ENCODE measurements at places on chromosomes 3 and 15.

DNA sequence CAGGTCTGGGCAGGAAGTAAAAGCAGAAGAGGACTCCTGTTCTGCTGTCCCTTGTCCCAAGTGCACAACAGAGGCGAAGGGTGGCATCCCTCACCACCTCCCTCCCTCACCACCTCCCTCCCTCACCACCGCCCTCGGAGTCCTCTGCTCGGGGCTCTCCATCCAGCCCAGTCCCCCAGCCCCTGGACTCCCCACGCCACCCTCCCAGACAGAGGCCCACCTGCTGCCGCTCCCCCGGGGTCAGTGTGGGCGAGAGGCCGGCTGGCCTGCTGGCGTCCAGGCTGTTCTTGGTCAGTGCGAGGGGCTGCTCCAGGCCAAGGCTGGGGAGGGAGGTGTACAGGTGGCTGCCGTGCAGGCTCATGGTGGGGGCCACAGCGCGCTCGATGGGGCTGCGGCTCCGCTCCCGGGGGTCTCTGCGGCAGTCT is 79.1 kb downstream of the VGLL4 start:
- no peak for DNase-seq

- no peak for DNase-seq
Observed at GRCh38 chr3:37511463-37511920, 337.1 kb upstream of the LRRFIP2 start.

DNA sequence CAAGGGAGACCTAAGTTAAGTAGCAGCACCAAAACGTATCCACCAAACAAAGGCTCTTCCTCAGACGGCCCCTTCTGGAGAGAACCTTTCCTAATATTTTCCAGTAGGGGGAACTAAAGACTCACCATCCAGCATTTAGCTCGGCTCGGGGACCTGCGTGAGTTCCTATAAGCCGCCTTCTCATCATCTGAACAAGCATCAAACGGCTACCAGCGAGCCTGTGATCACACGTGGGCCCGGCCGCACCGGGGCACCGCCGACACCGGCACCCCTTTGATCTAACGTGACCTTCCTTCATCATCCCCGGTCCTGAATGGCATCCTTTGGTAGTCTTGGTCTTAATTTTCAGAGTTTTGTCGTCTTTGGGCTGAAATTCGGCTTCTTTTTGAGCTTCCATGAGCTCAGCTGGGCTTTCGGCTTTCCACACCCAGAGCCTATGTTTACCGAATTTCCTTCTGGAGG is 1.4 kb upstream of the ROBO2 start:
- peak; percentile 79 for DNase-seq

DNA sequence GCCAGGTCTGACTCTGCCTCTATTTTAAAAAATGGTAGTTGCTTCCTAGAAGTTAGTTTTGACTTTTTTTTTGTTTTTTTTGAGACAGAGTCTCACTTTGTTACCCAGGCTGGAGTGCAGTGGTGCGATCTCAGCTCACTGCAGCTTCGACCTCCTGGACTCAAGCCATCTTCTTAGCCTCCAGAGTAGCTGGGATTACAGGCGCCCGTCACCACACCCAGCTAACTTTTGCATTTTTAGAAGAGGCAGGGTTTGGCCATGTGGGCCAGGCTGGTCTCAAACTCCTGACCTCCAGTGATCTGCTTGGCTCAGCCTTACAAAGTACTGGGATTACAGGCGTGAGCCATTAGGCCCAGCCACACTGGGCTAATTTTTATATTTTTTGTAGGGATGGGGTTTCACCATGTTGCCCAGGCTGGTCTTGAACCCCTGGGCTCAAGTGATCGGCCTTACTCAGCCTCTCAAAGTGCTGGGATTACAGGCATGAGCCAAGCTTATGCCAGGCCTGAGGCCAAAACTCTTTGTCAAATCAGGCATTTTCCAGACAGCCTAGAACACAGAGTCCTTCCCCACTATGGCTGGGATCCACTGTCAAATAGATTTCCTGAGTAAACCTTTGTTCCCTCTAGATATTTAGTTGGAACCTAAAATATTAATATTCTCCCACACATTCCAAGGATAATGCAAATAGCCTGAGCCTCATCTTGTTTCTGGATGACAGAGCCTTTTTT is 13.7 kb downstream of the C3orf62 start:
- DNase-seq, result peak; percentile 43

DNA sequence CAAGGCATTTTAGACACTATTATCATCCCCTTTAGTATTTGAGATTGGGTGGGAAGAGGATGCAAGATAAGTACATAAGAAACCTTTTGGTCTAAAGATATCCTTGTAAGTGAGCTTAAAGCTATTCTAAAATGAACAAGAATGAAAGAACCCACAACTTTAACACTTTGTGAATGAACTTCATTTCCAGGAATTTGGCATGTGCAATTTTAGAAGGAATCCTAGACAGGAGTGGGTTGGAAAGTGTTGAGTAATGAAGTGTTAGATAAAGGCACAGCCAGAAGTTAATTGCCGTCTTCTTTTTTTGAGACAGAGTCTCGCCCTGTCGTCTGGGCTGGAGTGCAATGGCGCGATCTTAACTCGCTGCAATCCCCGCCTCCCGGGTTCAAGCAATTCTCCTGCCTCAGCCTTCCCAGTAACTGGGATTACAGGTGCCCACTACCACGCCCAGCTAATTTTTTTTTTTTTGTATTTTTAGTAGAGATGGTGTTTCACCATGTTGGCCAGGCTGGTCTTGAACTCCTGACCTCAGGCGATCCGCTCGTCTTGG is 13.2 kb upstream of the TEX9 start:
- DNase-seq, result no peak

DNA sequence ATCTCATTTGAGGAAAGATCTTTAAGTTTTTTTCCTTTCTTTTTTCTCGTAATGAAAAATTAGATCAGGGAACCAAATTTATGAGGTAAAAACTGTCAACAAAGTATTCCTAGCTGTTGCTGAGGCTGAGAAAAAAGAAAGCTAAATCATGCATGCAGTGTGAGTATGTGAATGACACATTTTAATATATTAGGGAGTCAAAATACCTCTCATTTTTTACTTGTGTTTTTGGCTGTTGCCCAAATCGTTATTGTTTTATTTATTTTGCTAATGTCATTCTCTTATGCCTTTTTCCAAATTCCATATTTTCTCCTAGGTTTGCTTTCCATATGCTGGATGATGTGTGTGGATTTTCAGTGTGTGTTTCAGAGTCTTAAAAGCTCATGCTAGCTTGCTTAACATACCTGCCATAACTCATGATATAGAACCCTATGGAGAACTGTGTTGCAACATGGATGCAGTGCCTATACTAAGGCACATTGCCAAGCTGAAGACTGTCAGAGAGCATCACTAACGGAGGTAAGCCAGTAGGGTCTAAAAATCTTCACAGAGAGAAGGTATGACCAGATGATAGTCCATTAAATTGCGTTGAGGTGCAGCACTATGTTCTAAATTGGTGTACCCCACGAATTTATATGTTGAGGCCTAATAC is 629.5 kb upstream of the KCNMB2 start:
- DNase-seq, result no peak

- peak; percentile 54 for DNase-seq
Observed at GRCh38 chr3:153976891-153977554, 144.2 kb upstream of the ARHGEF26 start.

- DNase-seq, result no peak
Observed at GRCh38 chr15:30783019-30783418, 120.7 kb upstream of the FAN1 start.

DNA sequence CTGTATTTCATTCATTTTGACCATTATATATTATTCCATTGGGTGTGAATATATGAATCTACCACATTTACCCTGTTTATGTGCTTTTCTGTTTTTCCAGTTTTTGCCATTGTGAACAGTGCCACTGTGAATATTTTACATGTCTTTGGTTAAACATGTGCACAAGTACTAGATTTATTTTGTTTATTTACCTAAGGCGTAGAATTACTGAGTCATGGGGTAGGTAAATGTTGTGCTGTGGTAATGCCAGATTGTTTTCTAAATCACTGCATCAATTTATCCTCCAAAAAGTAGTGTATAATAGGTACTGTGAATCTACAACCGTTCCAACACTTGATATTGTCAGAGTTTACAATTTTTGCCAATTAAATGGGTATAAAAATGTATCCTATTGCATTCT is 362.1 kb upstream of the AGTR1 start:
- DNase-seq, result no peak

DNA sequence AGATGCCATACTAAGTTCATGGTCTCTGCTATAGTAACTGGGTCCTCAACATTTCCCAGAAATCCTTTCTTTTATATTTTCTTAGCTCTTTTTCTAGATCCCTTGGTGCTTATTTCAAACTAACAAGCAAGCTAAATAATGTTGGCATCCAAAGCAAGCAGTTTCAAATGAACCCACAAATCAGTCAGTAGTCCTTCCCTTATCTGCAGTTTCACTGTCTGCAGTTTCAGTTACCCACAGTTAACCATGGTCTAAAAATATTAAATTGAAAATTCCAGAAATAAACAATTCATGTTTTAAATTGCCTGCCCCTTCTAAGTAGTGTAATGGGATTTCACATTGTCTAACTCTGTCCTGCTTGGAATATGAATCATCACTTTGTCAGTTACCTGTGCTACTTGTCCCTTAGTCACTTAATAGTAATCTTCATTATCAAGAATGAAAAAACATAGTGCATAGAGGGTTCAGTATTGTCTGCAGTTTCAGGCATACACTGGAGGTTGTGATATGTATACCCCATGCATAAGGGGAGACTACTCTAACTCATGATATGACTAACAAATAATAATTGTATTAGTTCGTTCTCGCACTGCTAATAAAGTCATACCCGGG is 633.7 kb downstream of the MECOM start:
- DNase-seq, result no peak

DNA sequence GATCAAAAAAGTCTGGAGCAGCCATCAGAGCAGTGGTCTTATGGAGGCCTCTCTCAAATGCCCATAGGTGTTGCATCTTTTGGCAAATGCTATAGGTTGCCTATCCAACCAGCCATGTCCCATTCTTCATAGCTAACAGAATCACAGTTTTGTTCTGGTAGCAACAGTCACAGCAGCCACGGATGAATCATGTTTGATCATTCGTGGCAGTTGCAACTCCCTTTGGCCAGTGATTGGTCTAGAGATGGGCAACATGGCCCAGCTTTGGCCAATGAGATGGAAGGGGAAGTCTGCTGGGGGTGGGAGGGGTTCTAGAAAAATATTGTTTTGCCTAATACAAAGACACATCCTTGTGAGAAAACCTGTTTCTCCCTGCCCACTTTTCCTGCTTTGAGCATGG is 50.3 kb upstream of the PPP2R3A start:
- DNase-seq, result peak; percentile 27

GRCh38 chr3:161508852-161509477 is 12.4 kb downstream of the OTOL1 start:
- peak; percentile 28 for DNase-seq

DNA sequence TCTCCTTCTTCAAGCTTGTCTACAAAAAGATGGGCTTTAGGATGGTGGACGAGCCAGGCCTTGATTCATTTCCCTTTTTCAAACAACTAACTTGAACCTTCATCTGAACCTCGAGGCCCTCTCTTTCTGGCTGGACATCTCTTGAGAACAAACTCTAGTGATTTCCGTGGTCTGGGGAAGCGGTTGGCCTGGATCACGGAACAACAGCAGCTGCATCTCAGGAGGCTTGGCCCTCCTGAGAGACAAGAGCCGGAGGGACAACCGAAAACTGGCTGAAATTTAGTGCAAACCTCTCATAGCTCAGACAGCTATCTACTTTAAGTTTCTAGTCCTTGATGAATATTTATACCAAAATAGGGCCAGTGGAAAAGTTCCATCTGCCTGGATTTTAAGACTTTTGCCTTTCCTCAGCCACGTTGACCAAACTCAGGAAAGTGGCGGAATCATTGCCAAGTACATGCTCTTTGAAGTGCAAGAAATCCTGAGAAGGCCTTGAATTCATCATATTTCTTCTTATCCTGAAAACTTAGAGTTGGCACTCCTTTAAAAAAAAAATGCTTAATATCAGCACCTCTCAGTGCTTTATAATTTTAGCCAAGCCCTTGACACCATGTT is 14.5 kb downstream of the LMCD1 start:
- DNase-seq, result no peak

GRCh38 chr15:76669521-76670207 is 235.5 kb downstream of the SCAPER start:
- no peak for DNase-seq

DNA sequence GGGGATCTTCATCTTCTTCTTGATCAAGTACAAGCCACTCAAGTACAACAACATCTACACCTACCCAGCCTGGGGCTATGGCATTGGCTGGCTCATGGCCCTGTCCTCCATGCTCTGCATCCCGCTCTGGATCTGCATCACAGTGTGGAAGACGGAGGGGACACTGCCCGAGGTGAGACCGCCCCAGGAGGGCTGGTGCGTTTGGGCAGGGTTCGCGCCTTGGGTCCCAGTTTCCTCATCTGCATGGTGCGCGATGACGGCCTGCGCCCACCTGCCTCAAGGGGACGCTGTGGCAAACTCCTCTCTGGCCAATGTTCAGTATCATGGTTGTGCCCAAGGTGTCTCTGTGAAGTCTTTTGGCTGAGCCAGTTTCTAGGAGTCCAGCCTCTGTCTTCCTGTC is 57.5 kb upstream of the SLC6A1 start:
- no peak for DNase-seq

DNA sequence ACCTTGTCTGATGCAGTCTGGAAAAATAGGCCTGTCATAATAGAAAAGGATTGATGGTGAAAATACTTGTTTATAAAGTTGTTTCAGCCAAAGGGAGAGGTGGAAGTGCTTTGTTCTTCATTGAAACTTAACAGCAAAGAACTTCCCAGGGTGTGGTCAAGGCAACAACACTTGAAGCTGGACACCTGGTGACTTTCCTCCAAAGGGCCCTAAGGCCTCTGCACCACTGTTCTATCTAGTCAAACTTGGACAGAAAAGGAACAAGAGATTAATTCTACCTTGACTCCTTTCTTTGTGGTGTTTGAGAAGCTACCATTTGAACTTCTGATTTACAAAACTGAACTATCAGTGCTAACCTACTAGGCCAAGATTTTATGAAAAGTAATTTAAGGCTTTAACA is 102.0 kb downstream of the CMSS1 start:
- DNase-seq, result no peak

- DNase-seq, result peak; percentile 25
Observed at GRCh38 chr3:43286841-43287499, 630 bp downstream of the SNRK start.

GRCh38 chr3:186024210-186024609 is 84.7 kb downstream of the ETV5 start:
- DNase-seq, result peak; percentile 75

DNA sequence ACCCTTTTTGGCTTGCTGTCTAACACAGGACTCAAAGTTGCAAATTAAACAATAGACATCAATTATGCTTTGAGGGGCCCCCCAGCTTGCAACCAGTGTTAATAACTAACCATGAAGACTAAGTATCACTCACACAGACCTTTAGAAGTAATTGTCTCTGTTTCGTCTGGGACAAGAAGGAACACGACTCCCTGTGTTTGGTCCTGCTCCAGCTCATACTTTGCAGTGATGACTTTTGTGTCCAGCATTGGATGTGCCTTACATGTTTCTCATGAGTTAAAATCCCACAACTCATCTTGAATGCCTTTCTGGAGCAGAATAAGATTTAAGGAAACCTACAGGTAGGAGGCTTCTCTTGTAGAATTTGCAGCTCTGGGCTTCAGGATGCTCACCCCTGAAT is 53.1 kb downstream of the GMNC start:
- no peak for DNase-seq

Measured in fibroblast of mammary gland (primary cell).